ENCODE measurements at places on chromosomes 12 and 14. TPM values are rescaled to one million over a fixed set of nuclear protein-coding genes. Genes with fewer than 3 reads are reported as not detected.

DNA sequence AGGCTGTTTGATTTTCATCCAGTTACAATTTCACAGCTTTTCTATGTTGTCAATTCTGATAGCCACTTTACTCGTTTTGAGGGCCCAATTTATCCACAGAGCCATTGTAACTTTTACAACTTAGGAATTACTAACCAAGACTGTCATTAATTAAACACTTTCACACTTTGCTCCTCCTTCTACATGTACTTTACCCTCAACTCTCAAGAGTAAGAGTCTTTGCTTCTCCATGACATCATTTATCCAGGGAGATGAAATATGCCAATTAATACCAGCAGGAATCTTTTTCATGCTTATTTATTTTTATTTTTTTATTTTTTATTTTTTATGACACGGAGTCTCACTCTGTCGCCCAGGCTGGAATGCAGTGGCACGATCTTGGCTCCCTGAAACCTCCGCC, 13.5 kb downstream of the SLIRP start:
- DNase-seq: no peak

DNA sequence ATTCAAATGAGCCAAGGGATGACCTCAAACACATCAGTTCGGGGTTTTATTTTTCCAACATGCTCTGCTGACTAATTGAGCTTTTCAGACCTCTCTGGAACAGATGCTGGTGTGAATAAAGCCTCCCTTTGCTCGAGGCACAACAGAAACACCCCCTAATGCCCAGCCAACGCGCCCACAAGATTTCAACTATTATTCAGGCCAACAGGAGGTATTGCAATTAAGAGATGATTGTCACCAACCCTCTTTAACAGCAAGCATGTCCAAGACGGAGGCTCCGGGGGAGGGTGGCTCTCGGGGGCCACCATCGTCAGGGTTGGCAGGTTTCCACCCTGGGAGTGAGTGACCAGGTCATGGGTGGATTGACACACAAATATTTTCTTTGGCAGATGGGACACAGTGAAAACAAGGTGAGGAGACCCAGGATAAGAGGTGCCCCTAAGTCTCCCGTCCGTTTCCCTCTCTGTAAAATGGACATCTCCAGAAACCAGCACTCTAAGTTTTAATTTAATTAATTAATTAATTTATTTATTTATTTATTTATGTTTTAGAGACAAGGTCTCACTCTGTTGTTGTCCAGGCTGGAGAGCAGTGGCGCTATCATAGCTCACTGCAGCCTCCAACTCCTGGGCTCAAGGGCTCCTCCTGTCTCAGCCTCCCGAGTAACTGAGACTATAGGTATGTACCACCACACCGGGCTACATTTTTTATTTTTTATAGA, 56.1 kb downstream of the MAP1LC3B2 start:
- no peak for DNase-seq

DNA sequence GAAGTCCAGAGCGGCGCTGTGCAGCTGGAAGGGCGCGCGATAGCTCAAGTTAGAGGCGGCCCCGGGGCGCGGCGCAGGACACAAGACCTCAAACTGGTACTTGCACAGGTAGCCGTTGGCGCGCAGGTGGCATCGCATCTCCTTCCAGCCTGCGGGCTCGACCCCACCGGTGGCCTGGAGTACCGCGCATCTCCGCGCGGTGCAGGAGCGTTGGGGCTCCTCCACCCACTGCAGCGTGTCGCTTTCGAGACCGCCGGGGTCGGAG, 553 bp downstream of the CLEC14A start:
- DNase-seq: peak; percentile 28

DNA sequence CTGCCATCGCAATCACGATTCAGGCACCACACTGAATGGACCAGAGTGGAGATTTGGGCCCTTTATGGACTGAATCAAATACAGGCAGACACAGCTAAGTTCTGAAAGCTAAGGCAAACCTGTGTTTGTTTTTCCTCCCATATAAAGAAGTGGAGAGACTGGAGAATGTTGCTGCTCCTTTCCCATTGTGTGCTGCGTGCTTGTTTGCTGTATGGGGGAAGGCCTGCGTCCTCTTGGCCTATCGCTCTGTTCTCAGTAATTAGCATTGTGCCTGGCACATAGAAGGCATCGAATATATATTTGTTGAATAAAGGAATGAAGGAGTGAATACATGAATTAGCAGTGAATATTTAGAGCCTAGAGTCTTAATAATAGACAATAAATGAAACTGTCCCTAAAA, 12.4 kb downstream of the ST8SIA1 start:
- no peak for DNase-seq

The B4GALNT1 gene
- total RNA-seq: 5.9 TPM

The FAIM2 gene
- total RNA-seq: 0.58 TPM

The TSHR gene
- 0.29 TPM for total RNA-seq

DNA sequence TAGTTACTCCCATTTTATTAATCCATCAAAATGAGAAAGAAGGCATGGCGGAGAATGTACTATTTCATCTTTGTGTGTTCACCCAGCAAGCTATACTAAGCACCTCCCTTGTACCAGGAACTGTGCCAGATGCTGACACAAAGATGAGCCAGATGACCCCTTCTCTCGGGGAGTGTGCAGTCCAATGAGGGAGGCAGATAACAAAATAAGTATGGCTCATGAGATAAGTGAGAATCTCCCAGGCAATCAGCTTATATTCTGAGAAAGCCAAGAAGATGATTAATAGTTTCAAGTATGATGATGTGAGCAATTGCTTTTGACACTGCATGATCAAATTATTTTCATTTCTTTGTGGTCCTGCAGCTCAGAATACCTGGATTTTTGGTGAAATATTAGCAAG, 1.3 kb upstream of the TMEM233 start:
- DNase-seq: no peak

DNA sequence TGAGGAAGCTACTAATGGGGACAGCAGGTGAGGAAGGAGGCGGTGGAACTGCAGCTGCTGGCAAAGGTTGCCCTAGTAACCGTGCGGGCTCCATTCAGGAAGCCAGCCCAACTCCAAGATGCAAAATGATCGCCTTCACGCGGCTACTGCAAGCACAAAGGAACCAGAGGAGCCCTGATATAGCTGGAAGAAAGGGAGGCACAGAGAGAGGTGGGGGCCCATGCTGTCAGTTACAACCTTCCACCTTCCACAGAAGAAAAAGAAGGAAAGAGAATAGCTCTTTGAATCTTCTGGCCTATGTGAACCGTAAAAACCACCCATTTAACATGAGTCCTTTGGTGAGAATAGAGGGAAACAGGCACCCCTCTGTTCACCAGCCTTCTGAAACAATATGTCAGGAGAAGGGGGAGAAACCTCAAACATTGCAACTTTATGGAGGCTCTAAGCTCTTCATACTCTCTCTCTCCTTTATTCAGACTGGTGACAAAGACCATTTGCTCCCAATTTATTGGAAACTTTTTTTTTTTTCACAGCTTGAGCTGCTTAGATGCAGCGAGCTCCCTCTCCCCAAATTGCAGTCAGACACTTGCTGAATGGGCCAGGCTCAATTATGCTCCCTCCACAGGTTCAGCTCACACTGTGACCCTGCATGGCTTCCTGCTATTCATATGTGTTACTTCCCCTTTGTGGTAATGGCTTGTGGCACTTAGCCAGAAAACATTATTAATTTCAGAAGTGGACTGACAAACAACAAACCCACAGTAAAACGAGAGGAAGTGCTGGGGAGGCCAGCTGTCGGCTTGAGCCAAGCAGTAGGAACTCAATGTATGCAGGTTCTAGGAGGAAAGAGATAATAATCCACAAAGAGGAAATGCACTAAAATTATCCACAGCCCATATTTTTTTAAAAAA, 6.2 kb downstream of the DUSP6 start:
- DNase-seq: peak; percentile 71

- no peak for DNase-seq
These were observed 1.5 kb downstream of the CORO1C start for GRCh38 chr12:108729612-108730364.

GRCh38 chr12:48489012-48489411, 6.7 kb downstream of the C12orf54 start:
- no peak for DNase-seq

The GNB3 gene
- 8.2 TPM for total RNA-seq

The CIROP gene
- total RNA-seq: 0.18 TPM

- DNase-seq: no peak
These were observed 6.5 kb upstream of the CDK2AP1 start for GRCh38 chr12:123278101-123278627.

The CPNE6 gene
- total RNA-seq: 0.99 TPM

The ASB2 gene
- 53.3 TPM for total RNA-seq

GRCh38 chr14:77565289-77565993, 51.0 kb downstream of the SPTLC2 start:
- no peak for DNase-seq

- DNase-seq: no peak
These were observed 21.0 kb upstream of the EMP1 start for GRCh38 chr12:13175499-13175898.

DNA sequence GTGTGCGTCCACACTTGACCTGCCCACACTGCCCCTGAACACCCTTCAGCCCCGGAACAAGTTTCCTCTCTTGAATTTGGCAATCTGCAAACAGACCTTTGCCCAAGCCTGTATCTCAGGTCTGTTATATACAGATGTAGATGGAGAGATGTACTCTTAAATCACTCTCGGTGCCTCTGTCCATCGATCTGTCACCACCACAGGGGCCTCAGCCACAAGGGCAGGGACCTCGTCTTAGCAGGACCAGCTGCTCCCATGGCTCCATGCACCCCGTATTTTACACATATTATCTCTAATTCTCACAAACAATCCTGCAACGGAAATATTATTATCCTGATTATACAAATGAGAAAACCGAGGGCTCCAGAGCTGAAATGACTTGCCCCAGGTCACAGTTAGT, 313.4 kb downstream of the BCL11B start:
- no peak for DNase-seq

DNA sequence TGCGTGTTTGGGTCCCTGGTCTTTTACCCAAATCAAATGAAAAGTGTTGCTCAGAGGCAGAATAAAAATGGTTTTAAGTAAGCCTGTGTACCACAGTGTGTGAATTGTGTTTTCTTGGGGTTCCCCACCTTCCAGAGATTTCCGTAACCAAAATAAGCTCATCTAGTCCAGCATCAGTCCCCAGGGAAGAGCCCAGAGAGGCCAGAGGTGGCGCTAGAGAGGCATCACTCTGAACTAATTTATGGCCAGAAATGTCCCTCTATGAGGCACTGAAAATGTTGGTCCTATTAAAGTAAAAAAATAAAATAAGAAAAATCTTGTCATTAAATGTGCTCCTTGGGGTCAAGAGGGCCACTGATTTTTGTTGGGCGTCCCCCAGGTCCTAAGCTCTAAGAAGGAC, 24.9 kb upstream of the PRKAB1 start:
- DNase-seq: no peak

DNA sequence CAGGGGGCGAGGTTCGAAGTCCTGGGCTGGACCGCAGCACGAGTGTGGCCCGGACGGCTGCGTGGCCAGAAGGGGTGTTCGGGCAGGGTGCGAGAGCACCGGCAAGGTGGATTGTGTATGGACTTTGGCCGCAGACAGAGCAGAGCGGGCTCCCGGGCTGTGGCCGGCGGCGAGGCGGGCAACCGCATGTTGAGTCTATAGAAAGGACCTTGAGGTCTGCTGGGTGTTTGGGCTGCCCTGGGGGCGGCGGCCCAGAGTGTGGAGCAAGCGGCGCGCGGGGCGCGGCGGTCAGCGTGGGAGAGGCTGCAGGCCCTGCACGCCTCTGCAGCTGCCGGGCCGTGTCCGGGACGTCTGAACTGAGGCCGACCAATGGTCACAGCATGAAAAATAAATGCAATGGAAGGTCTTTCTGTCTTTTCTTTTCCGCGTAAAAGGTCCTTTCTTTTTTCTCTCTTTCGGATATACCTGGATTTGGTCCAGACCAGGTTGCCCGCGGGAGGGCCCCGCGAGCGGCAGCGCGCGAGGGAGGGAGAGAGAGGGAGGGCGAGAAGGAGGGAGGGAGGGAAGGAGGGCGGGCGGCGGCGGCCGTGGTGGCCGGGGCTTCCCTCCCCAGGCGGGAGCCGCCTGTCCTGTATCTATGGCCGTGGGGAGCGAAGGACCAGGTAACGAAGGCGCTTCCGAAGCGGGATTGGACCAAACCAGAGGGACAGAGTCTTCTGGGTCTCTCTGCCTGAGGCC, 5.5 kb upstream of the HOXC9 start:
- no peak for DNase-seq

DNA sequence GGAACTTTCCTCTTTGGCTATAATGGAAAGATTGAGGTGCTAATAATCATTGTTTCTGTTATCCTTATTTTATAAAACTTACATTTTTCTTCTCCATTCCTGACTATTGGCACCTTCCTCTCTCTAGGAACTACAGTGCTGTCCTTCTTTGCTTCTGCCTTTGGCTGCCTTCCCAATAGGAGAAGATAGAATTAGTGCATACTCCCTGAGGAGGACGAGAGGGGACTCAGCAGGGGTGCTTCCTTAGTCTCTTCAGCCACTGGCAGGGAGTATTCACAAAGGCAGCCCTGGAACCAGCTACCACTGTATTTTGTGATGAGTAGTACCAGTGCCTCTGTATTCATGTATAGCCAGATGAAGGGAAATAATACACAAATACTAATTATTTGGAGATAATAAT, 208.5 kb downstream of the FOXG1 start:
- no peak for DNase-seq

Measured in aorta (tissue), 5 donors.